ENCODE measurements at places on chromosomes 5 and 9.

DNA sequence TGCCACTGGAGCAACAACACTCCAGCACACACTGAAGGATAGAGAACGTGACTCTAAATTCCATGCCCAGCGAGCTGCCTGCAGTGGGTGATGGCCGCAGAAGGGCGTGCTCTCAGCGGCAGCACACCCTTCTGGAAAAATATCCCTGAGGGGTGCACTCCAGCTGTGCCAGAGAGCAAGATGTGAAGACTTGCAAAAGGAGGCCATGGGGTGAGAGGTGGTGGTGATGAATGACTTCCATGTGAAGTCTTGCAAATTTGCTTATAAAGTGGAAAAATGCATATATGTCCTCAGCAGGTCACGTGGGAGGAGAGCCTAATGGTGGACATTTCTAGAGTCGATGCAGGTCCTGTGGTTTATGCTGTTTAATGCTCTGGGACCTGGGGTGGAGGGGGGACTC is 39.8 kb upstream of the COL5A1 start:
- no peaks in the 10 kb centered on the region for H3K4me1 ChIP-seq
- H3K4me3 ChIP-seq, result no peak overlapping the region
- H3K36me3 ChIP-seq, result no peaks in the 10 kb centered on the region
- H3K27me3 ChIP-seq, result no peaks in the 10 kb centered on the region

- H3K27me3 ChIP-seq, result peaks cover 3% of the 10 kb centered on the region
- DNase-seq, result no peak
- H3K36me3 ChIP-seq, result no peaks in the 10 kb centered on the region
- H3K4me1 ChIP-seq, result peaks cover 4% of the 10 kb centered on the region
- no peak overlapping the region for H3K4me3 ChIP-seq
Observed at GRCh38 chr9:128139621-128140020, 9.6 kb upstream of the LCN2 start.

DNA sequence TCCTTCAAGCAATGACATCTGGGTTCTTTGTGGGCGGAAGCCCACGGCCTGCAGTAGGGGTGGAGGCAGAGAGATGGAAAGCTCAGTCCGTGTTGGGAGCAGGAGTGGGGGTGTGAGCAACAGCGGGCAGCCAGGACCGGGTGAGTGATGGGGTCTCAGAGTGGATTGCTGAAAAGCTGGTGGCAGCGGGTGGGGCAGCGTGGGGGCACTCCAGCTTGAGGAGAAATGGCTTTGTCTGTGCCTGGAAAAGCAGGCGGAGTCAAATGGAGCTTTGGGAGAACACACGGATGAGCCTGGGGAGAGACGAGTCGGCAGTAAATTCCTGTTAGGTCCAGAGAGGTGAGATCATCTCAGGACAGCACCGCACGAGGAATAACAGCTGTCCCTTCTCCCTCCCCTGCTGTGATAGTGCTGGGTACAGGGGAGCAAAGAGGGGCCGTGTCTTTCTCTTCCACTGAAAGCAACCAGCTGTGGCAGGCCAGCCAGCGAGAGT is 42.1 kb downstream of the CACNA1B start:
- no peak for DNase-seq
- H3K27ac ChIP-seq, result no peak overlapping the region
- H3K4me3 ChIP-seq, result no peak overlapping the region
- no peaks in the 10 kb centered on the region for H3K27me3 ChIP-seq
- H3K4me1 ChIP-seq, result peaks cover 12% of the 10 kb centered on the region
- H3K36me3 ChIP-seq, result peaks cover 1% of the 10 kb centered on the region

GRCh38 chr5:93582677-93583438 is at the start of gene NR2F1:
Gene NR2F1 (plus strand): TSS chr5:93583222. CDS start chr5:93585024, 1,802 bp downstream.
- peaks cover 14% of the 10 kb centered on the region for H3K4me1 ChIP-seq
- H3K36me3 ChIP-seq, result peaks cover 28% of the 10 kb centered on the region
- no peaks in the 10 kb centered on the region for H3K27me3 ChIP-seq
- H3K27ac ChIP-seq, result peak within 1 kb of the TSS; percentile 91

- peak within 1 kb of the TSS; percentile 96 for H3K4me3 ChIP-seq
- H3K36me3 ChIP-seq, result no peaks in the 10 kb centered on the region
- H3K4me1 ChIP-seq, result peaks cover 6% of the 10 kb centered on the region
- no peaks in the 10 kb centered on the region for H3K27me3 ChIP-seq
- DNase-seq, result no peak
Observed at GRCh38 chr9:78031444-78031892, at the start of gene GNAQ. Gene GNAQ (minus strand): TSS chr9:78031811. CDS start chr9:78031235, 576 bp downstream.

DNA sequence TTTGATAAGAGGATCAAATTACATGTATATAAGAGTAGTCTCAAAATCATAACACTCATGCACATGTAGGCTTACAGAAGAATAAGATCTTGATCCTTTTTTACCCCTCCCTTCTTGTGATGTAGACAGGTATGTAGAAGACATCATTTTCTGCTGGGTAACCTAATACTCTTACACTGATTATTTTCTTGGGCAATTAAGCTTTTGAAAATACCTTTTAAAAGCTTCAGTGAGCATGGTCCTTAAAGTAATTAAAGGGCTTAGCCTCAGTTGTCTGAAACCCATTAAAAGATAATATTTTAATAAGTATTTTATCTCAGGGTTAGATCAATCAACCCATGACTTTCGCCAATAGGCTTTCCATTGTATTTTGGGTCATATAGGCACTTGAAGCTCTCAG is 50.6 kb downstream of the ALDH1A1 start:
- H3K4me1 ChIP-seq, result no peaks in the 10 kb centered on the region
- H3K36me3 ChIP-seq, result no peaks in the 10 kb centered on the region
- no peak overlapping the region for H3K4me3 ChIP-seq
- no peak overlapping the region for H3K27ac ChIP-seq

GRCh38 chr5:112084149-112084548 is 327.2 kb upstream of the NREP start:
- no peak overlapping the region for H3K27ac ChIP-seq
- no peak overlapping the region for H3K4me3 ChIP-seq
- H3K27me3 ChIP-seq, result no peaks in the 10 kb centered on the region
- no peak for DNase-seq
- no peaks in the 10 kb centered on the region for H3K4me1 ChIP-seq
- no peaks in the 10 kb centered on the region for H3K36me3 ChIP-seq

DNA sequence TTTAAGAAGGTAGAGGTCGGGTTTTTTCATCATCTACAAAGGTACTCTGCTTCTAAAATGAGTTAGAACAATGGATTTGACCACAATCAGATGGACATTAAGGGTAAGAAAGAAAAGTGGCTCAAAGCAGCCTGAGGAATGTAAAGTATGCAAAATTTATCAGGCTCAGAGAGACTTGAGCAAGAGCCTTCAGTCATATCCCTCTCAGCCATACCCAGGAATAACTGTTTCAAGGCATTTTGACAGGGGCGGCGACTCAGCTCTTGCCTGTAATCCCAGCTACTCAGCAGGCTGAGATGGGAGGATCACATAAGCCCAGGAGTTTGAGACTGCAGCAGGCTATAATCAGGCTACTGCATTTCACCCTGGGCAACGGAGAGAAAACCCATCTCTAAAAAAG is 38.8 kb upstream of the ANXA2R start:
- no peak overlapping the region for H3K4me3 ChIP-seq
- H3K27me3 ChIP-seq, result no peaks in the 10 kb centered on the region
- no peak overlapping the region for H3K27ac ChIP-seq
- H3K4me1 ChIP-seq, result no peaks in the 10 kb centered on the region
- DNase-seq, result no peak
- peaks cover 50% of the 10 kb centered on the region for H3K36me3 ChIP-seq

GRCh38 chr9:103167530-103167929 is 172.4 kb downstream of the CYLC2 start:
- H3K4me3 ChIP-seq, result no peak overlapping the region
- H3K4me1 ChIP-seq, result no peaks in the 10 kb centered on the region
- H3K27me3 ChIP-seq, result no peaks in the 10 kb centered on the region
- DNase-seq, result no peak
- H3K36me3 ChIP-seq, result no peaks in the 10 kb centered on the region

DNA sequence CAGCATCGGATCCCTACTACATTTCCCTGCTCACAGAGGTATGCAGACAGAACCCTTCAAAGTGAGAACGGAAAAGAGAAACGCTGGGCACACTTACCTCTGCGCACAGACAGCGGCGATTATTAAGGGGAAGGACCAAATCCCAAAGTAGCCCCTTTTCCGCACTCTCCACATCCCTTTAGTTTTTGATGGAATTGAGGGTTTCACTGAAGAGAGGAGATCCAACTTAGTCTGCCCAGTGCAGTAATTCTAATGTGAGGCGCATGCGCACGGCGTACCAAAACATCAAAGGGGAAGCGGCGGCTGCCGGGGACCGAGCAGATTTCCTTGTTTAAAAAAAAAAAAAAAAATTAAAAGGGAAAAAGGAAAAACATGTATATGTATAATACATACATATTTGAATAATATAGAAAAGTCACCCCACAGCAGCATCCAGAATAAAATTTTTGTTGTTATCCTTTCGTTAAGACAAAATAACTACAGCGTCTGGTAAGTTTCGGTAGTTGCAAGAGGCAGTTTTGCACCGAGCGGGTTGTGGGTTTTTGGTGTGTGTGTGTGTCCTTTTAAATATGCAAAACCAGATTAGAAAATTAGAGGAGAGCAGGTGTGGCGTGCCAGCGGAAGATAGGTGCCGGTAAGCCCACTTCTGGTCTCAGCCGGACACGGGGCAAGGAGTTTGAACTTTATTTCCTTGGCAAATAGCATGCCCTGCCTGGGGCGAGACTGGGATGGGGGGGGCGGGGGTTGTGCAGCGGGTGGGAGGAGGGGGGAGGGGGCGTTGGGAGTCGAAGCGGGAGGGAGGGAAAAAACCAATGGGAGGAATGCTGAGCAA is at the start of gene GABRB2:
GABRB2 (minus strand) TSS at position 256 of the 832 bp plus-strand sequence; CDS start at position 174, 82 bp downstream.
- peaks cover 40% of the 10 kb centered on the region for H3K27me3 ChIP-seq
- DNase-seq, result peak; percentile 58
- H3K36me3 ChIP-seq, result no peaks in the 10 kb centered on the region
- H3K27ac ChIP-seq, result no peak within 1 kb of the TSS
- no peak within 1 kb of the TSS for H3K4me3 ChIP-seq

DNA sequence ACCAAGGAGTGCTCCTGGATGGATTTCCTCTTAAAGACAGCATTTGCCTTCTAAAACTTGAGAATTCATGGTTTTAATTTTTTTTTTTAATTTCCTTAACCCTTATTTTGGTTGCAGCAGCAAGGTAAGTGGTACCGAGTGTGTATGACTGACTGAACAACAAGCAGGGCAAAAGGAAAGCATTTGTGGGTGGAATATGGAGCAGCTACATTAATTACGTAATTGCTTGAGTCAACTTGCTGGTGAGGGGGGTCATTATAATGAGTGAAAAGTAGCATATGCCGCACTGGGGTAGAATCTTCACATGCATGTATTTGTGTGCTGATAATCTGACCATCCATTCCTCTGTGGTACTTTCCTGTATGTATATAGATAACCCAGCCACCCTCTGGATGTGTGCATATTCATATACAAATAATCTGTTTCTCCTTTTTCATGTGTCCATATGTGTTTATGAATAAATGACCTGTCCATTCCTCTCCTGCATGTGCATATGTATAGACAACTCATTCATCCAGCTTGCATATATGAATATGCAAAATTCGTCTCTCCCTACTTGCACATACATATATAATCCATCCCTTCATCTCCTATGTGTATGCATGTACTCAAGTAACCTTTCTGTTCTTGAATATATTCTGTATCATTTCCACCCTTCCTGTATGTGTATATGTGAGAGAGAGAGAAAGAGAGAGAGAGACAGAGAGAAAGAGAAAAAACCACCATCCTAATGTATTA is 147.5 kb upstream of the RUSC2 start:
- no peak overlapping the region for H3K4me3 ChIP-seq
- no peaks in the 10 kb centered on the region for H3K4me1 ChIP-seq
- no peak overlapping the region for H3K27ac ChIP-seq

All from neuronal stem cell (in vitro differentiated cells).